Stimulated activated CD8-positive, alpha-beta memory T cell treated with anti-CD3 and anti-CD28 coated beads, Interleukin-4, amount 100 ng/mL, for 4 hours (primary cell): ENCODE measurements at places on chromosomes 12 and 14.

GRCh38 chr12:68097386-68097785 lies 62.2 kb downstream of the IFNG start:
- DNase-seq: no peak

DNA sequence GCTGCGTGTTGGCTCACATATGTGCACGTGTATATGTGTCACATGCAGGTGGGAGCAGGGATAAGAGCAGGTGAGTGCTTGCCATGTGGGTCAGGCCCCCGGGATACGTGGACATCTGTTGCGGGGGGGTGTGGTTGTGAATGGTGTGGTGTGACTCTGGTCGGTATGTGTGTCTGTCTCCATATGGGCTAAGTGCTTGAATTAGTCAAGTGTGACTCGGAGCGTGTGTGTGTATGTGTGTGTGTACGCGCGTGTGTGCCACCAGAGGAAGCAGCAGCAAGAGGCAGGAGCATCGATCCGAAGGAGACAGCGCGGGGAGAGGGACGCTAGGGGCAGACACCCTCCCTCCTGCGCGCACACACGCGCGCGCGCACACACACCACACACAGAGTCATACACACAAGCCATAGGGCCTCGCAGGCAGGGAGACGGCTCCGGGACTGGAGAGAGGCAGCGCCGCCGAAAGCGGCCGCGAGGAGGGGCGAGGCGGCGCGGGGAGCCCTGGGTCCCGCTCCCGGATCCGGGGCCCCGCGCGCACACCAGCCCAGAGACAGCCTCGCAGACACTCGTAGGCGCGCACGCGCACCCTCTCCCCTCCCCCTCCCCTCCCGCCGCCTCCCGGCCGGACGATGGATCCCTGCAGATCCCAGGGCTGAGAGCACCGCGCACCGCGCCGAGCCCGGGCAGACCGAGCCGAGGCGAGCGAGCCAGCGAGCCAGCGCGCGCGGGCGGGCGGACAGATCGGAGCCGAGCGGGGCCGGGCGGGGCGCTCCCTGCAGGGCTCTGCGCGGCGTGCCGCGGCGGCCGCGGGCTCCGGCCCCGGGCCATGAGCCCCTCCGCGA lies at the start of gene ASIC1:
TSS of gene ASIC1 (plus strand) at position 597 of the 842 bp plus-strand sequence. CDS start 1,171 bp downstream, outside the sequence.
- DNase-seq: no peak

DNA sequence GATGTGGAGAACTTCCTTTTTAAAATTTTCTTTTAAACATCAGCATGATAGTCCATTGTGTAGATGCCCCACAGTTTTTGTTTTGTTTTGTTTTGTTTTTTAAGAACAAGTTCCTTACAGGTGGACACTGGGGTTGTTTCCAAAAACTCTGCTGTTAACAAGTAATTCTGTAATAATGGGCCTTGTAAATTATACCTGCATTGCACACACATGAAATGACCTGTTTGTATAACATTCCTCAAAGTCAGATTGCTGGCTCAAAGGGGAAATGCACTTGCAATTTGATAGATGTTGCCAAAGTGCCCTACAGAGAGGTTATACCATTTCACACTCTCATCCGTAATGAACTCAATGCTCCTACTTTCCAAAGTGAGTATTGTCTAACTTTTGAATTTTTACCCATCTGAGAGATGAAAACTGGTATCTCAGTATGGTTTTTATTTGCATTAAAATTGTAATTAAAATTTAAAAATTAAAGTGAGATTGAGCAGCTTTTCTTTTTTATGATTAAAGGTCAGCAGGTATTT lies 89.2 kb downstream of the SPPL3 start:
- DNase-seq: no peak

- no peak for DNase-seq
Measured at GRCh38 chr14:57652769-57653168, 159.1 kb upstream of the CCDC198 start.

DNA sequence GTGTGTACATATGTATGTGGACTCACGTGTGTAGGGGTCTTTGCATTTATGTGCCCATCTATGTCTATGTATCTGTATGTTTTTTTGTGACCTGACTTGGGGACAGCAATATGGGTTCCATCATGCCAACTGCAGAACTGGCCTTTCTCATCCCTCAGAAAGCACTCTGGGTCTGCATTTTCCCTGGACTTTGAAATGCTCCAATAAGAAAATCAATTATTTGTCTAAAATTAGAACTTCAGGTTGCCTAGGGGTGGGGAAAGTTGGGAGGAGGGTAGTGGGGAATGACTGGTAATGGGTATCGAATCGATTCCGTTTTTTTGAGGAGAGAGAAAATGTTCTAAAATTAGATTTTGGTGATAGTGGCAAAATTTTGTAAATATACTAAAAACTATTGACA lies 140.8 kb upstream of the NOS1 start:
- no peak for DNase-seq

DNA sequence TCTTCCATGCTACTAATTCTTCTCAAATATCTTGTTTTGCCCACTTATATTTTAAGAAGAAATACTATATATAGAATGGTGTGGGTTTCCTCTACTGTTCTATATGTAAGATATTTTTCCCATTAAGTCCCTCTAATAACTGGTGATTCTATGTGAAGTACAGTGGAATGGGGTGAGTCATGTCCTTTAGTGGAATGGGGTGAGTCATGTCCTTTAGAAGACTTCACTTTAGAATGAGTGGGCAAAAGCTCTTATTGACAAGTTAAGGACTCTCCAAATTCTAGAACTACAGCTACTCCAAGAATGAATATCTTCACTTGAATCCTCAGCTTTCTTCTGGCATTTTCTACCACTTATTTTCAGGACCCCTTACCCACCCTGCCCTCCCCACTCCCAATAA lies 349.9 kb downstream of the ETNK1 start:
- no peak for DNase-seq

DNA sequence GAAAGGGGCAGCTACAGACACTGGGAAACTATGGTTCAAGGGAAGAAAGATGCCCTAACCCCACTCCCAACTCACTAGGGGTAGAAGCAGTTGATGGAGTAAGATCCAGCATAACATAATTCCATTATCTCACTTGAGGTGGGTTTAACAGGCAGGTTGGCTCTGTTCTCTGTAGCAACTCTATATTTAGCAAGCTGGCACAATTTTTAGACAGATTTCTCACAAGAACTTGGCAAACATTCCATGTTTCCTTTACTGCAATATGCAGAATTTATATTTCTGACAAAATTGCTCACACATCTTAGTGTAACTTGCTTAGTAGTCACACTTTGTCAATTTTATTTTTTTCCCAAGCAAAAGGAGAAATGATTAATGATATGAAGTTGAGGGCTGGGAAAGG lies 475.4 kb downstream of the RMST start:
- no peak for DNase-seq

DNA sequence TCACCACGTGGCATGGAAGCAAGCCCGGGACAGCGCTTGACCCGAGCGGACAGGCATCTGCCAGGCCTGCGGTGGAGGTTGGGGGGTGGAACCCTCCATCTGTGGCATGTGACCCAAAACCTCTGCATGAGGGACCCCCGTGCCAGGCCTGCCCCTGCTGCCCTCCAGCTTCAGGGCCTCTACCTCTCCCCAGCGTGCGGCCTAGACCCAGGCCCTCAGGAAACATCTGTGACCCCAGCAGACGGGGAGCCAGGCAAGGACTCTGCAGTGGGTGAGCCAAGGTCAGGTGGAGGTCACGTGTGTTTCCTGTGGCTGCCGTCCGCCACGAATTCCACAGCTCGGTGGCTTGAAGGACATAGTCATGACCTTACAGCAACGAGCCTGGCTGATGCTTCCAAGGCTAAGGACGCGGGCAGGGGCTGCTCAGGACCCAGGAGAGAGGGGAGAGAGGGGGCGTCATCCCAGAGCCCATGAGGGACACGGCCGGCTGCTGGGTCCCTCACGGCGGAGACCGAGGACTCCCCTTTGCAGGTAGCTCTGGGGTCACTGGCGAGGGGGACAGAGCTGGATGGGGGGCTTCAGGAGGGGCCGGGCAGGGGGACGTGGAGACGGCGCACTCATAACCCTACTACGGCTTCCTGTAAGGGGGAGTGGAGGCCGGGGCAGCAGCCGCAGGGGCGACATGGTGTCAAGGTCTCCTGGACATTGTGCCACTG lies 91.5 kb downstream of the GALNT9 start:
- no peak for DNase-seq

DNA sequence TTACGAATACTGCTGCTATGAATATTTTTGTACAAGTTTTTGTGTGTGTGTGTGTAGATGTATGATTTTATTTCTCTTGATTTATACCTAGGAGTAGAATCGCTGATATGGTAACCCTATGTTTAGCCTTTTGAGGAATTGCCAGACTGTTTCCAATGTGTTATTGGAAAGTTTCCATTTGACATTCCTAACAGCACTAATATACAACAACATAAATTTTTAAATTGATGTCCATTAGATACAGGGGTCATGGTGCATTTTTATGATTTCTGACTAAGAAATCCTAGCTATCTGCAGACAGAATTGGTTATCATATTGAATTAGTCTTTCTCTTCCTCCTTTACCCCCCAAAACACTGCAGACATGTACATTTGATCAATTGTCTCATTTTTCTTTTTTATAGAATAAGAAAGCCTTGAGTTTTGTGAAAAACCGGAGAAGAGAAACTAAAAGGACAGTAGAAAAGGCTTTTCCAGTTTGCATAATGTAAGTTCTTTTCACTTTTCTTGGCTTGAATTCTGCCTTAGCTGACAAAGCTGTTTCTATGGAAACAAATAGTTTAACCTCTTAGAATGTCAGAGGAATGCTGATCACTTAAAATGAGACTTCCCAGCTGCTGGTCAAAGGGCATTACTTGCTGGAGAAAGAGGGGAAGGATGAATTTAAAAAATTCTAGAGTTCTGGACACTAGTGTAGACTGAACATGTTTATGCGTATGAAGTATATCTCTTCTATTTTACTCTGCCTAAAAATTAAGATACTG lies 28.2 kb downstream of the PALS1 start:
- DNase-seq: no peak

- no peak for DNase-seq
Measured at GRCh38 chr14:68519671-68520187, 273.1 kb downstream of the ZFP36L1 start.

GRCh38 chr14:93003945-93004698 lies 81.2 kb downstream of the CHGA start:
- no peak for DNase-seq

- DNase-seq: no peak
Measured at GRCh38 chr14:69593018-69593677, 18.2 kb upstream of the SUSD6 start.

DNA sequence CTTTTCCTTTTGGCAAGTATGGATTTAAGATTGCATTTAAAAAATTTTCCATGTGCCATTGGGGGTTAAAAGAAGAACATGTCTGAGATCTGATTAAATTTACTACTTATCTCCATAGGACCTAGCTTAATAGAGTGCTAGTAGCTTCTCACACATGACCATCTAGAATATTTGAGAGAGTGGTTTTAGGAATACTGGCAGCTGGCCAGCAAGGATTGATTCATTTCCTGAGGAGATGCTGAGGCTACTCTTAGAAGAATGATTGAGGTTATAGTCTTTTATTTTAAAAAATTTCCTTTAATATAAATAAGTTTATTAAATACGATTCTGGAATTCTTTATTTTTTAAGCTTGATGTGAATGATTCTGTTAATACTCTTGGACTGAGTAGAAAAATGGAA lies 56.2 kb downstream of the MIPOL1 start:
- no peak for DNase-seq

DNA sequence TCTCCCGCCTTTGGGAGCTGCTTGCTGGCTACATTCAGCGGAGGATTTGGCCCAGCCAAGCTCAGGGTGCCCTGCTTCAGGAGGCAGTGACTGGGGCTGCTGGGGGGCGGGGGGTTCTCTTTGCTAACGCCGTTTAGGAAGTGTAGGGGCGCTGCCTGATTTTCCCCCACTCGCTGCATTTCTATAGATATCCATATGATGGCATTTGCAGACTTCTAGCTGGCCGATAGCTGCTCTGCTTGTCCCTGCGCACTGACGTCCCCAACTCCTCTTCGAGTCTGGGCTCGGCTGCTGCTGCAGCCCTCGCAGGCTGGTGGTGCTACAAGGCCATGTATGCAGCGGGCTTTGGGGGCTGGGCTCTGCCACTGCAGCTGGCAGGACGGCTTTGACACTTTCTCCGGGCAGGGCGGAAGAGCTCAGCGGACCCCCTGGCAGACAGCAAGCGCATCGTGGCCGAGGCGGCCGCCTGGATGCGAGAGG lies 3.1 kb downstream of the LRFN5 start:
- DNase-seq: no peak

GRCh38 chr14:69620211-69620611 lies 8.8 kb downstream of the SUSD6 start:
- DNase-seq: no peak

DNA sequence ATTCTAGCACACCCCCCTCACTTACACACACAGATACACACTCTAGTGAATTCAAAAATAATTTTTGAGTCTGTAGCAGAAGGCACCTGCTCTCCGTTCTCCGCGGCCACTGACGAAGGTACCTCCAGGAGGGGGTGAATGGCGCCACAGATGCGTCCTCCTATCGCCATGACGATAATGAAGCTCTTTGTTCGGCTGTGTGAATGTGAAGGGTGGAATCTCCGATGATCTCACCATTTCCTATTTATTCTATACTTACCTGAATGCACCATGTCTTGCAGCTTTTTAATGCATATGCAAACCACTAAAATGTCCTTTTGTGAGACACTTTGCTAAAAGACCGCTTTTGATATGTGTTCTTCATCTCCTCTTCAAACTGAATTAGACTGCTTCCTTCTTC lies 162.7 kb downstream of the EGLN3 start:
- DNase-seq: no peak

DNA sequence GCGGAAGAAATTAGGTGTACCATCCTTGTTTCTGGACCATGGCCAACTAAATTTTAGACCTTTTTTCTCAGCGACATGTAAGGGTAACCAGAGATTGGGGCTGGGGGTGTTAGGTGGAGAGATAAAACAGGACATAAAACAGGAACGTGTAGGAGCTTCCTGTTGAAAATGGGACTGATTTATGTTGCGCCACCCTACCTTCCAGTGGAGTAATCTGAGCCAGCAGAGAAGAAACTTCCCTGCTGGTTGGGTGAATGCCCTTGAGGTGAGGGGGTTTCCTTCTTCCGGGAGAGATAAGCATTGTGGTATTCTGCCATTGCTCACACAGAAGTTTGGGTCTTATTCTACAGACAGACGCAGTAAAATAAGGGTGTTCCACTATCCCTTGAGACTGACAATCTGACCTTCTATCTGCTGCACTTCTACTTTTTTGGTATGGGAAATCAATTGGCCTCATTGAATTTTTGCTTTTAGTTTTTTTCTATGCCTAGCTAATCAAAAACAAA lies 417.6 kb downstream of the PCNX1 start:
- no peak for DNase-seq
